ENCODE measurements at places on chromosomes 16 and 17.
A peak's percentile ranks its signal among the peaks of the same experiment; 100 is the strongest.

- no peak for DNase-seq
These were observed at the start of gene CCL13 for GRCh38 chr17:34356194-34356593. Gene CCL13 (plus strand): TSS chr17:34356480. CDS start chr17:34356527, 47 bp downstream.

DNA sequence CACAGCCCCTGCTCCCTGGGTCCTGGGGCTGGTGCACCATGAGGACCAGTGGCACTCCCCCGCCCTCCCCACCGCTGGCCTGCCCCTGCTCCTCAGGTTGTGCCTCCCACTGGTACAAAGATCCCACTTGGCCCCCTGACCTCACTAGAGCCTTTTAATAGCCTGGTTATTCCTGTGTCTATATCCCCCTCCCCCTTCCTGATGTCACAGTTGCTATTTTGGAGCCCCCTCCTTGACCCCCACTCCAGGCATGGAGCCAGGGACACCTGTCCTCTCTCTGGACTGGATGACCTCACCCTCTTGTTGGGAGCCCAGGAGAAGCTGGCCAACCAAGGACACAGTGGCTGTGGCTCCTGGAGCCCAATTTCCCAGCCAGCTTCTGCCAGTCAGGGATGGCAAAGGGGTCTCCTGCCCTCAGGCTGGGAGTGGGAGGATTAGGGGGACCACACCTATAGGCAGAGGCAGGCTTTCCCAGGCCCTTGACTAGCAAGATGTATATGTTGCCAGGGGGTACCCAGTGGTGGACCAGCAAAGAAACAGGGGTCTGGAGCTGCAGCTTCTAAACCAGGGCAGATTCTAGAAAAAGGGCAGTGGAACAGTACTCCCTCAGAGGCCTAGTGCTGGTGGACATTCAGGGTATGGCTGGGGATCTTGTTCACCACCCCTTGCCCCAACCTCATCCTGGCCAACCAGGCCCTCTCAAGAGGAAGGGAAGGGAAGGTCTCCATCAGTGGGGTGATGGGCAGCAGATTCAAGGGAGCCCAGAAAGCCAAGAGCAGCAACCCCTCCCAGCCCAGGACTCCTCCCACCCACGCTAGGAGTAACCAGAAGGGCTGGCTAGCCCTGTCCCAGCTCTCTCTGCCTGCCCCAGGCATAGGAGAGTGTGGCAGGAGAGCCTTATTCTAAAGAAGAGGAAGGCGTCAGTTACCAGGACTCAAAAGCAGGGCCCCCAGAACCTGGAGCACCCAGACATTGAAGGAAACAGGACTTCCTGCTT, 10.9 kb downstream of the HDAC5 start:
- no peak for DNase-seq

- DNase-seq = peak; percentile 76
These were observed 172.6 kb downstream of the CDK5R1 start for GRCh38 chr17:32659419-32659842.

DNA sequence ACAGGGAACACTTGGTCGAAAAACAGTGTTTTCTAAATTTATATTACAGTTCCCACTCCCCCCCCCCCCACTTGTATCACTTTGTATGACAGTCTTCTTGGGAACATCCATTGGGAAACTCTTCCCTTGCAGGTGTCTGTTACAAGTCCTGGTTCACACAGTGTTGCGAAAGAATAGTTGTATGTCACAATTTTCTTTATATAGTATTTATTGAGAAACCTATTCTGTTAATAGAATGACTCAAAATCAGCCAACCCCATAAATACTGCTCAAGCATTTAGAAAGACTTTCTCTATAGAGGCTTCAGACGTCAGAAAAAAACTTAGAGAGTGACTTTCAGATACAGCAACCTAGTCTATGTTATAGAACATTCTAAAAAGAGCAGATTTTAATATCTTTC, 414.4 kb downstream of the WWOX start:
- DNase-seq = no peak

GRCh38 chr17:65495122-65496055, 66.1 kb downstream of the AXIN2 start:
- peak; percentile 58 for DNase-seq

DNA sequence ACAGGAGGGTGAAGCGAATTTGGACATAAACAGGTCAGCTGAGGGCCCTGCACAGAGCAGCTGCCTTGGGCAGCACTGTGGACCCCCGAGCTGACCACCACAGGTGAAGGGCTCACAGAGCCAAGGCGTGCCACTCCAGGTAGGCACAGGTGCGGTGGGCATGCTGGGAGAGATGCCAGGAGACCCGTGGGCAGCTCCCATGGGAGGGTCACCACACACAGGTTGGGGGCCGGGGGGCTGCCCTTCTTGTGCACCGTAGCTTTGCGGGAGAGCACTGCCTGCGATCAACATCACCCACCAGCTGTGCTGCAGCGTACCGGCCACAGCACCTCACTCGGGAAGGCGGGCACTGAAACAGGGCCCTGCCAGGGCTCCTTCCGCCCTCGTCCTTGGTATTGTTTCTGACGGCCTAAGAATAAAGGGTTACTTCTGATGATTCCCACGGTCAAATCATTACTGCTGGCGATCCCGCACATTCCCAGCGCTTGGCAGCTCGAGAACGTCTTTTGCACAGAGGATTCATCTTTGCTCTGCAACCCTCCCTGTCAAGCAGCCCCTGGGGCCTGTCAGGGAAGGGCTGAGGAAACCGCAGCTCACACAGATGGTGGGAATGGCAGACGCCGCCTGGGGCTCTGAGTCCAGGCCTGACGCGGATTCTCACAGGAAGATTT, 181.7 kb downstream of the BANP start:
- no peak for DNase-seq

DNA sequence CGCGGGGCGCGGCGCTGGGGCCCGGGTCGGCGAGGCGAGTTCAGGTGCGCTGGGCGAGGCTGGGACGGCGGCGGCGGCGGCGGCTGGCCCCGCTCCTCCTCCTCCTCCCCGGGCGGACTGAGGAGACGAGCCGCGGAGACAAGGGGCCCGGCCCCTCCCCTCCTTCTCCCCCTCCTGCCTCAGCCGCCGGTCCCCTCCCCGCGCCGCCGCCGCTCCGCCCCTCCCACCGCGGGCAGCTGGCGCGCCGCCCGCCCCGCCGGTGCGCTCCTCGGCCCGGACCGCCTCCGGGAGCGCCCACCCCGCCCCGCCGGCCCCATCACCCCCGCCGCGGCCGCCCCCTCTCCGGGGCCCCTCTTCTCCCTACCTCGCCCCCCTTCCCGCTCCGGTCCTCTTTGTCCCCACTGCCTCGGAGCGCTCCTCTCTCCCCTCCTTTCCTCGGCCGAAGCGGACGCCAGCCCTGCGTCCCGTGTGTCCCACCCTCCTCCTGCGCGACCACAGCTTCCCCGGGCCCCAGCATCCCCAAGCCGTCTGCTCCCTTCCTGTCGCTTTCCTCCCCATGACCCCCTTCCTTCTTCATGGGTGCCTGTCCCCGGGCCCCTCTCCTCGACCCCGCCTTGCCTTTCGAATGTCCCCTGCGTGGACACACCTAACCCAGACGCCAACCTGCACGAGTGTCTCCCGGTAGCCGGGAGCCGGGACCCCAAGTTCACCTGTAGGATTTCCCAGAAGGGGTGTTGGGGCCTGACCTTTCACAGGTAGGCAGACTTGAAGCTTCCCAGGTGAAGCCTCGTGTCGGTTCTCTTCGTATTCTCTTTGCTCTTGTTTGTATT, at the start of gene TOX3:
TOX3 (minus strand) TSS at position 140 of the 830 bp plus-strand sequence. CDS start 420 bp downstream, outside the sequence.
- DNase-seq = no peak

DNA sequence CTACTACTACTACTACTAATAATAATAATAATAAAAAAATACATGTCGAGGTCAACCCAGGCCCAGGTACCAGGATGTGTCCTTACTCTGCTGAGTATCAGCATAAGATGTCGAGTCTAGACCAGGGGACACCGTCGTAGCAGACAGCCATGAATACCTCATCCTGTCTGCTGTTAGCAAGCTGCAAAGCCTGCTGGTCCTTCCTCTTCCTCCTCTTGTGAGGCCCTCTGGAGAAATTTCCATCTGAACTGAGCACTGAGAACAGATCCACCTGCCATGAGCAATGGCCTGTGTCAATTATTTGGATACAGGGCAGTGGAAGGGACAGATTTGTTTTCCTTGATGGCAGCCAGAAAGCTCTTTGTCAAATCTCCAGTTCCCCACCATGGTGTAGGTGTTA, 168.5 kb downstream of the XYLT1 start:
- no peak for DNase-seq

GRCh38 chr17:73430848-73431247, 119.0 kb upstream of the CDC42EP4 start:
- DNase-seq = no peak
